ENCODE measurements at places on chromosomes 5 and 9. TPM values are rescaled to one million over a fixed set of nuclear protein-coding genes. Genes with fewer than 3 reads are reported as not detected.

GRCh38 chr5:171314728-171315385 lies 5.8 kb downstream of the TLX3 start:
- DNase-seq = no peak

DNA sequence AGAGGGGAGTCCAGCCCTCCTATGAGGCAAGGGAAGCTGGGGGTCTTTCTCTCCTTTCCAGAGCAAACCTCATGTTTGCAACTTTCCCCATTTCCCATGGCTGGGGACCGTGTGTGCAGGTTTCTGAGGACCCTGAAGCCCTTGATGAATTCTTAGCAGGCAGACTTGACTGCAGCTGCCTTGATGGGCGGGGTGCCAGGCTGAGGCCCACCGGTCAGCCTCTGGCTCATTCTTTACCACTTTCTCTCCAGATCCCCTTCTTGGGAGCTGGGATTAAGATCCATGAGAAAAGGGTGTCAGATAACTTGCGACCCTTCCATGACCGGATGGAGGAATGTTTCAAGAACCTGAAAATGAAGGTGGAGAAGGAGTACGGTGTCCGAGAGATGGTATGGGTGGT lies 30.0 kb upstream of the FOXI1 start:
- DNase-seq = no peak

DNA sequence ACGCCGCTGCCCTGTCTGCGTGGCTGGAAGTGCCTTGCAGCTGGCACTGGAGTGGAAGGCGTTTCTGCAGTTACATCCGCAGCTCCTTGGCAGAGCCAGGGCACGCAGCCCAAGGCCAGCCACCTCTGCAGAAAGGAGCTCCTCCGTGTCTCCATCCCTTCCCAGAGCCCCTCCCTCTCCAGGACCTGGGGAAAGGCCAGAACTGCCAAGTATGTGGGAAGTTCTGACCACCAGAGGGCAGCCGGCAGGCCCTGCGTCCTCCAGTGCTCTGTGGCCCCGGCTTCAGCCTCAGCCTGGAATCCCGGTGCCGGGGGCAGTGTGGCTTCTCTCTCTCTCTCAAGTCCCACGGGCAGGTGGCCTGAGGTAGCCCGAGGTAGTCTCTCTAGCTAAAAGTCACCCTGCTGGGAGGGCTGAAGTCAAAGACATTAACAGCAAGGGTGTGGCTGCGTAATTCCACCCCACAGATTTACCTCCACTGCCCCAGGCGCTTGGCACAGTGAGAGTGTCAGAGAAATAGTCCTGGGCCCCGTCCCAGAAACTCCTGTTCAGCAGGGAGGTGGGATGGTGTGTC lies 101.7 kb upstream of the FCN2 start:
- DNase-seq = no peak

GRCh38 chr5:96227957-96228356 lies 205.1 kb downstream of the PCSK1 start:
- no peak for DNase-seq

DNA sequence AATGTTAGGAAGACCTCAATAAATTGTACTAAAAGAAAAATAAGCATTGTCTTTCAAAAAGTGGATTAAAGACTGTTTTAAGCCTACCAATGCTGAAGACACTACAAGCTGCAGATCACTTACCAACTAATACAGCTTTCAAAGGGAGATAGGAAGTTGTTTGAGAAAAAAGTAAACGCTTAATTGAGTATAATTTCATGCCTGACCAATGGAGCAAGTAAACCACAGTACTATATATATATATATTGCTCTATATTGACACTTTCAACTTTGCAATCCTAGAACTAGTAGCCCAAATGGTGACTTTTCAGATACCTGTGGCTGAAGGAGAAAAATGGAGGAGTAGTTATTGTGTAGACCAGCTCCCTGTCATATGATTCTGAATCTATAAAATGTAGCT lies 85.7 kb downstream of the FREM1 start:
- no peak for DNase-seq

DNA sequence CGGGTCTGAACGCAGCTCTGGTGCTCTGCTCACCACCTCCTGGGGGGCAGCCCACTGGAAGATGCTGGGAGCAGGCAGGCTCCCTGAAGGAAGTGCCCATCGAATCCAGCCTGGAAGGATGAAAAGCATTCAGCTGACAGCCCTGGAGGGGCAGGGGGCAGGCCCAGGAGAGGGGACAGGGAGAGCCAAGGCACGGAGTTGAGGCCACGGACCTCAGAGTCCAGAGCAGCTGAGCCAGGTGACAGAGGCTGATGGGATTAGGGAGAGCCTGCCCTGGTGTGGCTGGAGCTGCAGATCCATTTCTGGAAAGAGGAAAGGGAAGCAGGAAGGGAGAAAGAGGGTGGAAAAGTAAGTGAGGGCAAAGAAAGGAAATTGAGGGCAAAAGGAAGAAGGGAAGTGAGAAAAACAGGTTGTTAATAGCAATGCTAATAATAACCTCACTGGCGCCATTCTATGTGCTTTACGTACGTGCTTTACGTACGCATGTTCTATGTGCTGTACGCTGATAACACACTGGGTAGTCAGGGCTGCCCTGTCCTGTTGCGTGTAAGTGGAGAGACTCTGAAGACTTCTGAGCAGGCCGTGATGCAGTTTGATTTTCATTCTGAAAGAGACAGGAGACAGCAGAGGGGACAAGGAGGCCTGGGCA lies 52.6 kb downstream of the LMX1B start:
- no peak for DNase-seq

GRCh38 chr5:38835887-38836286 lies 9.9 kb upstream of the OSMR start:
- DNase-seq = no peak

DNA sequence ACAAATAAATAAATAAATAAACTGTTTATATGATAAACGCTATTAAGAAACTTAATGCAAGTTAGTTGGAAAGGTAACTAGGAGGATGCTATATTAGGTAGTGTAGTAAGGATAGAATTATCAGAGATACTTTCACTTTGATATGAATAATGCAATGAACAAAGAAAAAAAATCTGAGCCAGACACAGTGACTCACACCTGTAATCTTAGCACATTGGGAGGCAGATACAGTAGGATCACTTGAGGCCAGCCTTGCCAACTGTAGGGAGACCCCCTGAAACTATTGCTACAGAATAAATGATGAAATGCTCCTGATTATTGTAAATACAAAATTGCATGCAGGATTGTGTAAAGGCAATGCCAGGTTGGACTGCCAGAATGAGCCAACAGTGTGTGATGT lies 109.2 kb downstream of the ANXA2R start:
- no peak for DNase-seq

- DNase-seq = no peak
Observed at GRCh38 chr9:76812591-76812990, 48.4 kb downstream of the PCA3 start.

DNA sequence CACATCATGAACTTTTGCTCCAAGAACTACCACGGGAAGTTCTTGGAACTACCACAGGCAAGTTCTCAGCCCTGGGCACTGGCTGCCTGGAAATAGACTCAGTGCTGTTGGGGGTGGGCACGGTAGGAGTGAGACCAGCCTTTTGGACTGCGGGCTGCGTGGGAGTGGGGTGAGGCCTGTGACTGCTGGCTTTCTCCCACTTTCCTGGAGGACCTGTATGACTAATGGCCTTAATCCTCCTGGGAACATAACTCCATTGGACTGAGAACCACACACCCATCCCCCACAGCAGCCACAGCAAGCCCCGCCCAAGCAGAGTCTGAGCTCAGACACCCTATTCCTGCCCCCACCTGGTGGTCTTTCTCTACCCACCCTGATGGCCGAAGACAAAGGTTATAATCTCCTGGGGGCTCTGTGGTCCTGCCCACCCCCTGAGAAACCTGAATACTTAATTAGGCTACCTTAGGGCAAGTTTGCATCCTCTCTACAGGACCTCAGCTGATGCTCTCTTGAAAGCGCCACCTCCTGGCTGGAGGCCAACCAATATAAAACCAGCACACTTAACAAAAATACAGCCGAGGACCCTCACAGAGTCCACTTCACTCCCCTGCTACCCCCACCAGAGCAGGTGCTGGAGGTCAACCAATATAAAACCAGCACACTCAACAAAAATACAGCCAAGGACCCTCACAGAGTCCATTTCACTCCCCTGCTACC lies 112.6 kb downstream of the CACNA1B start:
- peak; percentile 18 for DNase-seq

DNA sequence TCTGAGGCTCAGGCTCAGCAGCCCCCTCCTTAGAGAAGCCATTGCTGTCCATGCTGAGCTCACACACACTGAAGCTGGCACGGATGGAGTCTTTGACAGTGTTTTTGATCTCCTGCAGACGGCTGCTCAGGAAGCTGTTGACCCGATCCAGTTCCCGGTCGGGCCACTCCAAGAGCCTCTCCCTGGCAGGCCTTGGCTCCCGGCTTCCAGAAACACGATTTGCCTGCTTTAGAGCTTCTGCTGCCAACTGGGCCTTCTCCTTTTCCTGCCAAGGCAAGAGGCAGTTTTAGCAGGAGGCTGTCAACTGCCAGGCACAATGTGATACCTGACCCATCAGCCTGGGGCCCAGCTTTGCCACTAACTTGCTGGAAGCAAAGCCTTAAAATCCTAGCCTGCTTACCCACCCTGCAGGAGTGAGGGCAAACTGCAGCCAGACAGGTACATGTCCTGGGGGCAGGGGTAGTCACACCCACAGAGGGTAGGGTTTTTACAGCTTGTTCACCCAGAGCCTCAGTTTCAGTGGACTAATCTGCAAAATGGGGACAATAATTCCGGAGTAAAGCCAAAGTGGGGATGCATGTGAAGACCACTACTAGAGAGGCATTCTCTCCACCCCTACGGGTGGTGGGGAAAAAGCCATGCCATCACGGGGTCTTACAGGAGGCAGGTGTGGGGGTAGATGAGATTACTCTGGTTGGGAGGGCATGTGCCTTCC lies 8.3 kb upstream of the DDX41 start:
- DNase-seq = no peak

GRCh38 chr9:133088146-133088750 lies 26.5 kb downstream of the CEL start:
- DNase-seq = no peak

DNA sequence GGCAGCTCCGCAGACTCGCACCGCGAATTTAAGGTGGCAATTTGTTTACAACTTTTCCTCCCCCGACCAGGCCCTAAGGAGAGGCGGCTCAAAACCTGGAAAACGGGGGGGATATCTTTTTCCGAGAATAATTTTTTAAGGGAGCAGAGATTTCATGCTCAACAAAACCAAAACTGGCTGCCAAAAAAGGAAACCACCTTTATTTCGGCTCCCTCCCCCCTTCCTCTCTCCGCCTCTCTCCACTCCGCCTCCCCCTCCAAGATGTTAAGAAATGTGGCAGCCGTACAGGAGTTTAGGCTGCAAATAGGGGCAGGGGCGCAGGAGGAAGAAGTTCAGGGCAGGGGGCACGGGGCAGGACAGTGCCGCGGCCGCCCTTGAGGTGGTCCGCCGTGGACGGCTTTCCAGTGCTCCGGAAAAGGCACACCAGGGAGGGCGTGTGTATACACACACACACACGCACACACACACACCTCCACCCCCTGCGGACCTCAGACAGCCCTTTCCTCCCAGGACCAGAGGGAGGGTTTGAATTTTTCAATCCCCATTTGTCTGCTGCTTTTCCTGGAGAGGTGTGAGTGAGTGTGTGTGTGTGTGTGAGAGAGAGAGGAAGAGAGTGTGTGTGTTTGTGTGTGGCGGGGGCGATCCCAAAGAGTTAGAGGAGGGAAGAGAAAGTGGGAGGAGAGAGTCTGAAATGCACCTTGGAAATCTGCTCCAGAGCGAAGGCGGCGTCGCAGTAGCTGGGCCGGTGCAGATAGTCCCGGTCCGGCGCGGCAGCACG lies 9.1 kb downstream of the PTCH1 start:
- peak; percentile 65 for DNase-seq

DNA sequence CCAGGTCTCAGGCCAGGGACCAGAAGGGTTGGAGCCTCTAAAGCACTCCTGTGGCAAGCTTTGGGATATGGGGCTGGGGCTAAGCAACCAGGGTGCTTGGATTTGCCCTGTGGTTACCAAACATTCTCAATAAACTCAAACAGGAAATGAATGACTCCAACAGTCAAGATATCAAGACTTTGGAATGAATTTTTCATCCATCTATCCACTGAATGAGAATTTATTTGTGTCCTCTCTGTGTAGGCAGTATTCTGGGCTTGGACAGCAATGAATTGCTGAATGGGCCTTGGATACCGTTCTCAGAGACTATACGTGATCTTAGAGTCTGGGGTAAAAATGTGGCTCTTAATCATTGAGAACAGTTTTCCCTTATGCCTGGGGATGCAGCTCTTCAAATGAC lies 212.5 kb downstream of the DAB2IP start:
- DNase-seq = no peak

DNA sequence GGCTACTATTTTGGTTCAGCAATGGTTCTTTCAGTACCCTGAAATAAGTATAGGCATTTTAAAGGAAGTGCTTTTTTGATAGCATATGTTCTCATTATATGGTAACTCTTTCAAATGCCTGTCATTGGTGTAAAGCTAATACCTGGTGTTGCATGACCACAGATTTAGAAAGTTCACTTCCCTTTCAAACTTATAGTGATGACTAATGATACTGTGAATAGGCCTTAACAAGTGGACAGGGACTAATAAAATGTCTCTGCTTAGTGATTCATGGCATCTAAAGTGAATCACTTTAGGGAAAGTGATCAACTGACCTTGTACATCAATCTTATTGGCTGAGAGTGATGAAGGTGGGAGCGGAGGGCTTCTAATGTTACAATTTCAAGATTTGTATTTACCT lies 21.6 kb downstream of the MRPL22 start:
- DNase-seq = no peak

GRCh38 chr5:125199968-125200865 lies 453.8 kb upstream of the ZNF608 start:
- peak; percentile 44 for DNase-seq

DNA sequence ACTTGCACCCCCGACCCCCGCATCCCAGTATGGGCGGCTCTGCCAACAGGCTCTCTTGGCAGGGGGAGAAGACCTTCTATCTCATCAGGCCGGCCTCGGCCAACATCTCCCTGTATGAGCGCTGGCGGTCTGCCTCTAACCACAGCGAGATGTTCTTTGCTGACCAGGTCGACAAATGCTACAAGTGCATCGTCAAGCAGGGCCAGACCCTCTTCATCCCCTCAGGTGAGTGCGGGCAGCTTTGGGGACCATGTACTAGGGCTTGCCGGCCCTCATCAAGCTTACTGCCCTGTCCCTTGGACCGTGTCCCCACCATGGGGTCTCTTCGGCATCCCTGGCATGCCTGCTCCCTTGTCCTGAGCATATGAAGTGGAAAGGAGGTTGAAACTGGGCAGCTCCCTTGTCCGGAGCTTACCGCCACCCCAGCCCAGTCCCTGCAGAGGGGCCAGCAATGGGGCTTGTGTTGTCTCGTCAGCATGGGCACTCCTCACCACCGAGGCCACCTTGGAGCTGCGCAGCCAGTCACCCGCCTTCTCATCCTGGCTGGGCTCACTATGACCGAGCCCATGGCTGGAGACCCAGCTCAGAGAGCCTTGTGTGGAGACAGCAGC lies 78.1 kb downstream of the PHF2 start:
- DNase-seq = no peak

CNTRL gene
- total RNA-seq = 16.9 TPM

SFXN1 gene
- total RNA-seq = 103 TPM

TRAF1 gene
- total RNA-seq = 3.4 TPM

AJM1 gene
- 0.72 TPM for total RNA-seq

ERBIN gene
- total RNA-seq = 46.0 TPM

PFN3 gene
- not detected for total RNA-seq

All from RPMI7951 (cell line).